ENCODE measurements at places on chromosomes 12 and 14.
A peak's percentile ranks its signal among the peaks of the same experiment; 100 is the strongest.

GRCh38 chr14:82911930-82912329, 1378.3 kb upstream of the SEL1L start:
- no peak for DNase-seq

DNA sequence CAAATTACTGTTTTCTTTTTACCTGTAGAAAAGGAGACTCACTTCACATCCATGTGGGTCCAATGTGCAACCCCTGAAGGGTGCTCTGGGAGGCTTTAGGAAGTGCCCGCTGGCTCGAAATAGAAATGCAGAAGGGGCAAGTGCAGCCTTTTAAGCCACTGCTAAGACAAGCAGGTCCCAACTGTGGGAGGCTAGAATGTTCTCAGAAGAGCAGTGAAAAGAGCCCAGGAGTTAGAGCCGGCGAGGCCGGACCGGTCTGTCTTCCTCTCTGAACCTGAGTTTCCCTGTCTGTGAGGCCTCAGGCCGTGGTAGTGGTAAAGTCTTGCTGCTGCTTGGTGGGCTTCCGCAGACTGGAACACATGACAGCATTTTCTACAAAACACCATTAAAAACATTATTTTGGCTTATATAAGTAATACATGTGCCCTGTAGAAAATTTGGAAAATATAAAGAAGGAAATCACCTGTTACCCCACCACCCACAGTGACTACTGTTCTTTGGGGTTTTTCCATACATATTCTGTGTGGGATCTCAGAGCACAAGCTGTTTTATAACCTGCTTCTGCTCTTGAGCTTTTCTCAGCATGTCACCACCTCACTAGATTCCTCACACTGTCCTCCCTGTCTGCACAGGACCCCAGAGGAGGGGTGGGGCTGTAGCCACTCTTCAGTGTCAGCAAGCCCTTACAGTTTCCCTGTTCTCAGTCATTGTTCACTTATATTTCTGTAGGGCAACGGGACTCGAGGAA, 6.0 kb downstream of the CKB start:
- no peak for DNase-seq

- no peak for DNase-seq
These were observed 34.8 kb downstream of the FBXO21 start for GRCh38 chr12:117155278-117156060.

- no peak for DNase-seq
These were observed 18.6 kb upstream of the TEAD4 start for GRCh38 chr12:2940564-2940963.

DNA sequence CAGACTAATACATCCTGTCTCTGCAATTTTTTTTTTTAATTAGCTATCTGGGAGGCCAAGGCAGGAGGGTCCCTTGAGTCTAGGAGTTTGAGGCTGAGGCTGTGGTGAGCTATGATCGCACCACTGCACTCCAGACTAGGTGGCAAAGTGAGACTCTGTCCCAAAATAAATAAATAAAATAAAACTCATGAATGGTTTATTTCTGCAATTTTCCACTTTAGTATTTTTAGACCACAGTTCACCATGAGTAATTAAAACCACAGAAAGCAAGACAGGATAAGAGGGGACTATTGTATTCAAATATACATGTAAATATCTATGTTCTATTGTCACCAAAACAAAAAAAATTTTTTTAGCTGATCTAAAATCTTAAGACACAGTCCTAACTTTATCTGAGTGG, 17.8 kb downstream of the TAOK3 start:
- DNase-seq: no peak

DNA sequence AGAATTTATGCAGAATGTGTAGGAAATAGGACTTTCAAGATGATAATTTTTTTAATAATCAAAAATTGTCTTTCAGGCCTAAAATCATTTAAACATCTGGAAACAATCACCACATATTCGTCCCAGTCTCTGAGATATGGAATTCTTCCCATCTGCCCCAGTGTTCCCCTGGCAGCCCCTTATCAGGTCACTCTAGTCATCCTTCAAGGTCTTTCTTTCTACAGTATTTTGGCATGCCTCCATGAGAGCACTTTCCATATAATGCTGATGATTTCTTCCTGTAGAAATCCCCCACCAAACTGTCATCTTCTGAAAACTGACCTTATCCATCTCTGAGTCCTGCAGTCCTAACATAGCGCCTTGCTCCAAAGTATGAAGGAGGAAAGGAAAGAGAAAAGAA, 422.1 kb downstream of the RPS29 start:
- no peak for DNase-seq

DNA sequence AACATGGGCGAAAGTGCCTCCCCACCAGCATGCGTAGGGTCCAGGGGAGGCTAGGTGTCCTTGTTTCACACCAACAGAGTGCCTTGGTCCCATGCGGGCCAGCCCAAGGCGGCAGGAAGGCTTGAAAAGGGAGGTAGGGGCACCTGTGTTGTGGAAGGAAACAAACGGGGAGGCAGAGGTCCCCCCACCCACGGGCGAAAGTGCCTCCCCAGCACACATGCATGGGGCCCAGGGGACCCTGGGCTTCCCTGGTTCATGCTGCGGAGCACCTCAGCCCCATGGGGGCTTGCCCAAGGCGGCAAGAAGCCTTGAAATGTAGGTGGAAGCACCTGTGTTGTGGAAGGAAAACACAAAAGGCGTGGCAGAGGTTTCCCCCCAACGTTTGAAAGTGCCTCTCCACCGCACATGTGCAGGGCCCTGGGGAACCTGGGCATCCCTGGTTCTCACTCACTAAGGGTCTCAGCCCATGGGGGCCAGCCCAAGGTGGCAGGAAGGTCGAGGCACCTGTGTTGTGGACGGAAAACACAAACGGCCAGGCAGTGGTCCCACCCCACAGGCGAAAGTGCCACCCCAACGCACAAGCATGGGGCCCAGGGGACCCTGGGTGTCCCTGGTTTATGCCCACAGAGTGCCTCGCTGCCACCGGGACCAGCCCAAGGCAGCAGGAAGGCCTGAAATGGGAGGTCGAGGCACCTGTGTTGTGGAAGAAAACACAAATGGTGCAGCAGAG, 374.7 kb downstream of the ALG10 start:
- DNase-seq: no peak

GRCh38 chr12:59626382-59626781, 30.6 kb downstream of the SLC16A7 start:
- DNase-seq: peak; percentile 46

DNA sequence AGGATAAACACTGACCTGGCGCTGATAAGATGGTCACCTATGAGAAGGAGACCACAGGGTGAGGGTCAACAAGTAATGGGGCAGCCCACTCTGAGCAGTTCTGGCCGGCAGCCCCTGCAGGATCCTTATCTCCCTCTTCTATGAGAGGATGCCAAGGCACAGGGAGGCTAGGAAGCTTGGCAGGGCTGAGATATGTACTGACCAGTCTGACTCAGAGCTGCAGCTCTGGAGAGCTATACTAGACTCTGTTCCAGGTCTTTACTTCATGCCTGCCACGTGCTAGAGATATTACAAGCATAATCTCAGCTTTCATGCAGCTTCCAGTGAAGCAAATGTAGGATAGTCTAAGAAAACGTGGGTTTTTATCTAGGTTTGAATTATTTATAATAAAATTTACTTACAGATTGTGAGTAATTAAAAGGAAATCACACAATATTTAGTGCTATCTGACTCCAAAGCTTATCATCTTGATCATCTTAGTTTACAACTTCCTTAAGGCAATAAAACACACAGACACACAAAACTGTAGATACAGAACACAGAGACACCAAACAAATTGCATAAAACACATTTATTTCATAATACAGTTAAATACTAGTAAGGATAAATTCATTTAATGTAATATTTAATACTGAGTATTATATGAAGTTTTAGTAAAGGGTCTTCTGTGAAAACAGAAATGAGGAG, 32.3 kb downstream of the GIT2 start:
- peak; percentile 64 for DNase-seq

DNA sequence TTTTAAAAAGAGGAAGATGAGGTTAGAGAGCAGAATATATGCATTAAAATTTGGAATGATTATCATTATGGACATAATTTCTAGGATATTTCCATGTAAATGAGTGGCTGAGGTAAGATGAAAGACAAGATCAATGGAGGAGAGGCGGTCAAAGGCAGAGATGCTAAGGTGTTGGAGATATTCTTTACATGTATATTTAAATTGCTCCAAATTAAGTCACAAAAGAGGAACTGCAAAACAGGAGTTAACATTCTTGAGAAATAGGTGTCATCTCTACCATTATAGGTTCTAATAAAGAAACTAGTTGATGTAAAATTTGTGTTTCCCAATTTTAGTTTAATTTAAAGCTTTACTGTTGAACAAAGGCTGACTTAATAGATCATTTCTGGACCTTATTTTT, 268.5 kb upstream of the PPFIA2 start:
- no peak for DNase-seq

DNA sequence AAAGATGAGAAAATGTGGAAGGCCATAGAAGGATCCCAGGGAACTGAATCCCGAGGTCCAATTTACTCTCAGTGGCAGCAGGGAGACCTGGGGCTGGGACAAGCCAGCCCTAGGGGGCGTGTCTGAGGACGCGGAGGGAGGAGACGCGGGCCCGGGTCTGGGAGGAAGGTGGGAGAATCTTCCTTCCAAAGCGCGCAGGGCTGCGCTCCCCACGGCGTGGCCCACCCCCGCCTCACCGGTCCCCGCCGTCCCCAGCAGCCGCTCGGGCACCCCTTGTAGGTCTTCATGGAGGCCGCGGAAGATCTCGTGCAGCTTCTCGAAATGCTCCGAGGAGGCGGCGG, 323 bp downstream of the VTI1B start:
- peak; percentile 80 for DNase-seq

DNA sequence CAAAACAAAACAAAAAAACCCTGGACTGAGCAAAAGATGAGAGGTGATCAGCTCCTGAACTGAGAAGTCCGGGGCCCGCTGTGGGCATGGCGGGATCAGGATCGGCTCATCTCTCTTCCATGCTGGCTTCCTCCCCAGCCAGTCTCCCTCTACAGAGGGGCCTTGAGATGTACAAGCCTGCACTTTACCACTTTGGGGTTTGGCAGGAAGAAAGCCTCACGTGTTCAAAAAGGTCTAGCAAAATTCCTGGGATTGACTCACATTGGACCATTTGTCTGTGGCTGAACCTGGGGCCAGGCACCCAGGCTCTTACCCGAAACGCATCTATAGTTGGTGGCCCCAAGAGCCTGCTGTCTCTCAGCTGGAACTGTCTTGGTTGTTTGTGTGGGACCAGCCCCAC, 89.0 kb downstream of the SLC24A4 start:
- DNase-seq: no peak

GRCh38 chr14:57346741-57347140, 43.6 kb upstream of the NAA30 start:
- no peak for DNase-seq

- no peak for DNase-seq
These were observed 16.4 kb upstream of the RNASE4 start for GRCh38 chr14:20667957-20668356.

GRCh38 chr14:76834241-76834661, 8.0 kb downstream of the LRRC74A start:
- DNase-seq: no peak

DNA sequence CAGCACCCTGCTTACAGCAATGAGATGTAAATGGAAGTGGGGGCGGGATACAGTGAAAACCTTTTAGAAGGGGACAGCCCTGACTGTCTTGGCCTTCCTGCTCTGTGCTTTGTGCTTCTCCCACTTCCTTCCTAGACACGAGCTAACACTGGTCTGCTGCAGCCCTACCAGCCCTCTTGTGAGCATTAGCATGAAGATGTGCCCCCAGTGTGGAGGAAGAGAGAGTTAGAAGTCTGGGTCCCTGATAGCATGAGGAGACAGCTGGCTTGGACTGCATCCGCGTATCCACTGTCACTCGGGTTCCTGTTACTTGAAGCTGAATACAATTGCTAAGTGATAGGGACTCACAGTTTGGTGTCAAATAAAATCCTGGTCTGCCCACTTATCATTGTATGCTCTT, 248.1 kb upstream of the SOX5 start:
- no peak for DNase-seq

GRCh38 chr14:104979758-104980610, 1.8 kb upstream of the AHNAK2 start:
- no peak for DNase-seq

DNA sequence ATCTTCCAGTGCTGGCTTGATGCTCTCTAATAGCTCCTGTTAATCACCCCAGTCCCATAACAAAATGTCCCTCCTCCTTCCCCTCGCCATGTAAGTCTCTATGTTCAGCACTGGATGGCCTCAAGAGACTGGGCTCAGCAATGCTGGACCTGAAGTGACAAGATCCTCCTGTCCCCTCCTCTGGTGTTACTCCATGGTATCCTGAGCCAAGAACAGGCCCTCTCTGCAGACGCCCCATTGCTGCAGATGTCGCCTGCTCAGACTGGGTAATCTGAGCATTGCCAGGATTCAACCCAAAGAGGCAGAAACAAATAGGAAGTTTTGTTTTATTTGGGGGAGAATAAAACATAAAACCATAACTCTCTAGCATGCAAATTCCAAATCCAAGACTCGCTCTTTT, 149.7 kb downstream of the NTF3 start:
- DNase-seq: no peak

Measured in foreskin fibroblast (primary cell).